ENCODE measurements at places on chromosomes 16 and 17.

DNA sequence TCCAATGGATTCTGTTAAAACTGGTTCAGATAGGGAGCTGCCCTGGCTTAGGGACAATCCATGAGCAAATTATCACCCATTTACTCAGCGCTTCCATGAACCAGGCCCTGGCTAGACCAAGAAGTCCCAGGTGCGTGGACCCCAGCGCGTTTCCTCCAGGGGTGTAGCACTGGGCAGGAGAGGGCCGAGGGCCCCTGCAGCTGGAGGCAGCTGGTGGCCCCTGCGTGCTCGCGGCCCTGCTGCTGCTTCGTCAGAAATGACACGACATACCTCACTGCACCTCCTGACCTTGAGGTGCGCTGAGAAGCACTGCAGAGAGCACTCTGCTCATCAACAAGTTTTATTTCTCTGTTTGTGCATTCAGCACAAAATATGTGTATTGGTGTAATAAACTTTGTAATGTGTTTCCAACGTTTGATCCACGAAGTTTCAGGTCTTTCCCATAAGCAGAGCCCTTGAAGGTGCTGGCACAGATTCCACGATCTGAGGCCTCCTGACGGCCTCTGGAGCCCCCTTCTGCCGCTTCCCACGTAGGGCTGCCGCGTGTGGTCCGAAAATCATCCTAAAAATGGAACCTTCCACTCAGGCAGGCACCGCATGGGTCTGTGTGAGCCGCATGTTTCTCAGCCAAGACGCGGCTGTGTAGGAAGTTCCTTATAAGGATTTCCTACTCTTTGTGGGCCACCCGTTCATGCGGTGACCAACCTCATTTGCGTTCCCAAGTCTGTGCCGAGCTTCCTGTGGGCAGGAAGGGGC lies 50.8 kb upstream of the ZCCHC14 start:
- DNase-seq = peak; percentile 54

- DNase-seq = peak; percentile 63
Measured at GRCh38 chr17:36149296-36149820, 27.1 kb downstream of the TBC1D3B start.

DNA sequence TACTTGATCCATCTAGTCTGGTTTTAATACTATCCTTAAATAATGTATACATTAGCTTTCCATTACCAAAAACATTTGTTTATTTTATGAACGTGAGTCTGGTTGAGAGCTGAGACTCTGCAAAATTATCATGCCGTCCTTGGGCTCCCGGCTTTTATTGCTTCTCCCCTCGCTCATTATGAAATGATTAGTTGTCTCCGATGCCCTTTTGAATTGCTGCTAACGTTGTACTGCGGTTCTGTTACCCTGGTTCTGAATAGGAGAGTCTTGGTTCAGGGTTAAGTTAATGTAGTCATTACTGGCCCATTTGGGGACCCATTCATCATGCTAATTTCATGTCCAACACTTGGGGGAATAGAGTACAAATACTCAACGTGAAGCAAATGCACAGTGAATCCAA lies 12.8 kb downstream of the XYLT1 start:
- DNase-seq = no peak

DNA sequence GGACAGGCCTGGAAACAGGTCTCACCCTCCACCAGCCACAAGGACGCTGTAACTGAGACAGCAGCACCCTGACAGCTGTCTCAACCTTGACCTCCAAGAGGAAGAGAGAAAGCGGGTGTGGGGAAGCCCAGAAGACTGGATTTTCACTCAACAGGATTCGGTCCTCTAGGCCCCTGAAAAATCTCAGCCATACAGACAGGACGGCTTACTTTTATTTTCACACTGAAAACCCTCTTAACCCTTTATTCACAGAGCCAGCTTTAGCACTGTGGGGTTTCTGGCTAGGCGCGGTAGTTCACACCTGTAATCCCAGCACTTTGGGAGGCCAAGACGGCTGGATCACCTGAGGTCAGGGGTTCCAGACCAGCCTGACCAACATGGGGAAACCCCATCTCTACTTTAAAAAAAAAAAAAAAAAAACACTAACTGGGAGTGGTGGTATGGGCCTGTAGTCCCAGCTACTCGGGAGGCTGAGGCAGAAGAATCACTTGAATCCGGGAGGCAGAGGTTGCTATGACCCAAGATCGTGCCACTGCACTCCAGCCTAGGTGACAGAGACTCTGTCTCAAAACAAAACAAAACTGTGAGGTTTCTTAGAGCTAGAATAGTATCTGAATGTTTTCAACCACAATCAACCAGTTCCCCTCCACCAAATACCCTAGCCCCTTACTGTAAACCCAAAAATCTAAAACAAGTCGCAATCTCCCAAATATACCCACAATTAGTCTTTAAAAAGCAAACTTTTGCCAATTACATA lies 5.3 kb downstream of the ANKRD11 start:
- DNase-seq = no peak

DNA sequence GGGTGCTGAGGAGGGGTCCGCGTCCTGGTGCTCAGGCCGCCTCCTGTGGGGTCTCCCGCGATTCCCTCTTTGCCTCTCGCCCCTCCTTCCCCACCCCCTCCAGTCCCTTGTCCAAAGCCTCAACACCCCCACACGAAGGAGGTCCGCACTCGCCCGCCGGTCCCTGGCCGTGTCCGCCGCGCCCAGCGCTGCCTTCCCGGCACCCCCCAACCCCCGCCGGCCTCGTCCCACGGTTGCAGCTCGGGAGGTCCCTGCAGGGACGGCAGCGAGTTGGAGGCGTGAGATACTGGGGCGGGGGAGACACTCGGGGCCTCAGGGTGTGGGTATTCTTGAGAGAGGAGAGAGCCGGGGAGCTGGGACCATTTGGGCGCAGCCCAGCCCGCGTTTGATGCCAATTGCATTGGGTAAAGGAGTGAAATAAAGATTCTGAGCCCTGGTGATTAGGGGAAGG lies 468 bp downstream of the FLYWCH2 start:
- DNase-seq = peak; percentile 21

DNA sequence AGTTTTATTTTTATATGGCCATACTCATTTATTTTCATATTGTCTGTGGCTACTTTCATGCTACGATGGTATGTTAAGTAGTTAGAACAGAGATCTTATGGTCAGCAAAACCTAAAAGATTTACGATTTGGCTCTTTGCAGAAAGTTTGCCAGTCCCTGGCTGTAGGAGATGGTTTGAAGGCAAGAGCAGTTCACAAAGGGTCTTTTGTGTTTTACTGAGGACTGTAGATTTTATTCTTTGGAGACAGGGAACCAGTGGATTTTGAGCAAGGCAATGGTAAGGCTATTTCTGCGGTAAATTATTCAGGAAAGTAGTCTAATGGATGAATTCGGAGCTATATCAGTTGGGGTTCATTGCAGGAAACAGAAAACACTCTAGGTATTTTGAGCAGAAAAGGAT lies 90.7 kb downstream of the WWP2 start:
- no peak for DNase-seq

DNA sequence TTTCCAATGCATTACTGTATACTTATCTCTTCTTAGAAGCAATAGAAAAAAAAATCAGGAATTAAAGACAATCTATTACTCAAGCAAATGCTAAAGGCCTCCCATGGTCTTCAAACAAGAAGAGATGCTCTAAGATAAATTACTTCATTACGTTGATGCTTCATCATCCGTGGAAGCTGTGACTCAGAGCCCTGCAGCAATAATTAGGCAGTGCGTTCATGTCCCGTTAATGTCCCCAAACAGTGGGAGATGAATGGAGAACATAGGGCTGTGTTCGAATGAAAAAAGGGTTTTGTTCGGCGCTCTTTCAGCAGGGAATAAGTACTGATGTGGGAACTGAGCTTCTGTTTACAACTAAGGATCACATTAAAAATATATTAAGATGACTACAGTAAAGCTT lies 15.9 kb upstream of the PDXDC1 start:
- DNase-seq = no peak

DNA sequence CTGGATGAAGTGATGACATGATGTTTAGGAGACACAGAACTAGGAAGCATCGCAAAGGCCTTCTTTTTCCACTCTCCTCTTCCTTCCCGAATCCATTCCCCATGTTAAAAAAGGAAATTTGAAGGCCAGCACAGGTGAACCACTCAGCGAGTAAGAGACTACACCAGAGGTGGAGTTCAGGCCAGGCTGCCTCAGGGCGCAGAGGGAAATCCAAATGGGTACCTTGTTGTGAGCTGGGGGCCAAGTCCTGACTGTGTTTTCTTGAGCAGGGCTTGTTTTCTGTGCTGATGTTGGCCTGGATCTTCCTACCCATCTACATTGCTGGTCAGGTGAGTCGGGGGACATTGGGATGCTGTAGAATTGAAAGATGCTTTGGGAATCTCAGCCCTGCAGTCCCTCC lies 26.1 kb downstream of the SLC5A11 start:
- no peak for DNase-seq

Measured in fibroblast of the aortic adventitia (primary cell).